ENCODE measurements at places on chromosomes 2 and 18. TPM values are rescaled to one million over a fixed set of nuclear protein-coding genes. Genes with fewer than 3 reads are reported as not detected.

Gene GCKR
- not detected for total RNA-seq

Gene AGXT
- not detected for total RNA-seq

- no peak for ATAC-seq
Observed at GRCh38 chr2:199163613-199164458, 293.9 kb downstream of the SATB2 start.

Gene MCEE
- total RNA-seq = 16.4 TPM

- ATAC-seq = peak; percentile 35
Observed at GRCh38 chr2:41913311-41913710, 134.5 kb upstream of the PKDCC start.

DNA sequence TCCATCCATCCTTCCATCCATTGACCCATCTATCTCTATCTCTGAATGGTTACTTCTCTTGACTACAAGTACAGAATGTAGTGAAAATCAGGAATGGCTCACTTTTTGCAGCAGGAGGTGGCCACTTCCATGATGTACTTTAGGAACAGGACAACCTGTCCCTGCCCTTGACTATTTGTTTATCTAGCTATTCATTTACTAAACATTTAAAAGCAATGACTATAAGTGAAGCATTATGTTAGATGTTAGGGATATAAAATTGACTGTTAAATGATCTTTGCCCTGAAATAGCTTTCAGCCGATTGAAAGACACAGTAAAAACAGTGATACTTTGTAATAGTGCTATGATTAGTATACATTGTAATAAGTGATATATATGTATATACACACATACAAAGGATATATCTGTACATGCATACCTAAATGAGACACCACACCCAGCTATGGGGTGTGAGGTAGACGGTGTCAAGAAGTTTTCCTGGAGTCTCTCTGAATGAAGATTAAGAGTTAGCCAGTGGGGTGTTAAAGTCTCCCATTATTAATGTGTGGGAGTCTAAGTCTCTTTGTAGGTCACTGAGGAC is 68.5 kb downstream of the C18orf54 start:
- ATAC-seq = no peak

- ATAC-seq = no peak
Observed at GRCh38 chr18:5030636-5031035, 166.4 kb downstream of the AKAIN1 start.

GRCh38 chr18:44869533-44869932 is 188.8 kb downstream of the SETBP1 start:
- ATAC-seq = no peak

Gene MAL
- 21.3 TPM for total RNA-seq

Gene RALB
- 54.8 TPM for total RNA-seq

Gene CXCR4
- total RNA-seq = 7.8 TPM

GRCh38 chr2:172242961-172243360 is 140.3 kb upstream of the DLX2 start:
- ATAC-seq = no peak

Gene GAREM1
- 8.2 TPM for total RNA-seq

GRCh38 chr18:41989508-41989907 is 34.5 kb downstream of the PIK3C3 start:
- no peak for ATAC-seq

GRCh38 chr18:9916077-9916639 is 2.3 kb downstream of the VAPA start:
- ATAC-seq = no peak

GRCh38 chr2:219214141-219214540 is 4.6 kb downstream of the ABCB6 start:
- no peak for ATAC-seq

GRCh38 chr2:164090533-164090932 is 354.7 kb upstream of the FIGN start:
- no peak for ATAC-seq

GRCh38 chr2:224927011-224927410 is 115.3 kb downstream of the DOCK10 start:
- ATAC-seq = no peak

GRCh38 chr2:181306785-181307184 is 150.4 kb upstream of the ITGA4 start:
- no peak for ATAC-seq

GRCh38 chr2:234550511-234551107 is 53.7 kb upstream of the ARL4C start:
- peak; percentile 68 for ATAC-seq

DNA sequence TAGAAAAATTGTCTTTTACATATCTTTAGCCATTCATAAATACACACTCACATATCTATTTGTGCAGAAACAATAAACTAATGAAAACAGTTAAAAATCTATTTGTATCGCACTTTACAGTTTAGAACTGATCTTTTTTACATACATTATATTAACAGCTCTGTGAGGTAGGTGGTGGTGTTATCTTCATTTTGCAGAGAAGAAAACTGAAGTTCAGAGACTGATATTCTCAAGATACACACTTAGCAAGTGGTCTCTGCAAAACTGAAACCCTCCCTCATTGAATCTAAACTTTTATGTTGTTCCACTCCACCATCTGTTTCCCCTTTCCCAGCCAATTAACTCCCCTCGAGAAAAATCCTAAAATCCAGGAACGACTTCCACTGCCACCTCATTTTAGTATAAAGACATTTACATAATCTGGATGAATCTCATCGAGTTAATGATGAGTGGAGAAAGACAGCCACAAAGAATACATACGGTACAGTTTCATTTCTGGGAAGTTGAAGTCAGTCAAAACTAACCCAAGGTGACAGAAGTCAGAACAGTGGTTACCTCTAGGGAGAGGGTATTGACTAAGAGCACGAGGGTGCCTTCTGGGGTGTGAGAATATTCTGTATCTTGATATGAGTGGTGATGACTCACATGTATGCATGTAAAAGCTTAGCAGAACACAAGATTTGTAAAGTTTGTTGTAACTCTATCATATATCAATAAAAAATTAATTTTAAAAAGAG is 524.2 kb upstream of the TCF4 start:
- ATAC-seq = no peak

Gene SKA1
- not detected for total RNA-seq

Gene CFAP65
- total RNA-seq = not detected

Measured in gastroesophageal sphincter (tissue), 4 donors.